IMR-90 (cell line): ENCODE measurements at places on chromosomes 12 and 14. TPM values are rescaled to one million over a fixed set of nuclear protein-coding genes. Genes with fewer than 3 reads are reported as not detected.

DNA sequence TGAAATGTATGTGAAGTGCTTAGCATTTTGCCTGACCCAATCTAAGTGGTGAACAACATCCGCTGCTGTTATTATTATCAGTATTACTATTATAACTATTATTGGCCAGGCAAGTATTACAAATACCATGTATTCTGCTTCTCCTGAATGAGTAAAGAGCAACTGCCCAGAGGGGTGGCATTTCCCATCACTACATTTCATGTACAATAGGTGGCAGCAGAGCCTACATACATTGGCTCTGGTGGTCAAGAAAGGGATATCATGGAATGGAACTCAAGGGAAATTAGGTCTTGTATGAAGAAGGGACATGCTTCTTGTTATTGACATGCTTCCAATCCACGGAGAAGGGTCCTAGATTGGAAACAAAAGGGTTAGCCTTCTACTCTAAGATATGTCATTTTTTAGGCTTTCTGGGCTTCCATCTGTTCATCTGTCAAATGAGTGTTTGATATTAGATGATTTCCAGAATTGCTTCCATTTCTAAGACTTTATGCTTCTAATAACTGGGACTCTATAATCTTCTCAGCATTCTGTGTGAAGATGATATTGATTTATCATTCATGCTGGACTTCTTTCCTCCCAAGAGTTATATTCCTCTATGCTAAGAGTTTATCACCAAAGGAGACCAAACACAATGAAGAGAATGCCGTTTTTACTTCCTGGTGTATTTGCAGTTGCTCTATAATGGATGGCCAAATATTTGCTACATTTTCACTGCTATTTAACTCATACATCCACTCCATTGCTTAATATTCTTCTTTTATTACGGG, 239.1 kb downstream of the SSPN start:
- peak; percentile 68 for DNase-seq

Gene SOX5
- polyA plus RNA-seq, result 1.1 and 1.6 TPM in 2 replicates

DNA sequence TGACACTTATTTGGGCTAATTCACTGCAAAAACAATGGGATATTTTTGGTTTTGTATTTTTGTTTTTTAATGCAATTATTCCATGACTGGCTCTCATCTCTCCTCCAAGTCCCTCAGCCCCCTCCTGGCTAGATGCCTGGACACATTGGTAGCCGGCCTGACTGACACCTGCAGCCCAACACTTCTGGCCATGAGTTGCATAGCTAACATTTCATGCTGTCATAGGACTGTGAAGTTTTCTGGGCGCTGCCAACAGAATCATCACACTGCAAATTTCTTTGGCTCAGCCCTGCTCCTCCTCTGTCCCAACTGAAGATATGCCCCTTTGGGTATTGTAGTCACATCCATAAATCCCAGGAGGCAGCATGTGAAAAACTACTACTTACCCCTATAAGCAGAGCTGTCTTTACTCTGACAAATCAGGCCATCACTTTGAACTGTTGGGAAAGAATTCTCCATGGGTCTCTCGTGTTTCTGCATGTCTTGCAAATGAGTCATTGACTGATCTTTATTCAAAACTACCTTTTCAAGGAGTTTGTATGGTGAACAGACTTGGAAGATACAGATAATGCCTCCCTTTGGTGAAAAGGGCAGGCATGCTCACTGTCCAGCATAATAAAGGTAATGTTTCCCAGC, 126.7 kb upstream of the LGR5 start:
- DNase-seq, result no peak

- no peak for DNase-seq
Measured at GRCh38 chr12:89760783-89761182, 52.1 kb upstream of the ATP2B1 start.

GRCh38 chr12:39319180-39319579, 123.7 kb downstream of the KIF21A start:
- no peak for DNase-seq

GRCh38 chr12:132602572-132603239, 7.7 kb downstream of the LRCOL1 start:
- no peak for DNase-seq

GRCh38 chr14:102684298-102684663, 91.8 kb downstream of the RCOR1 start:
- no peak for DNase-seq

DNA sequence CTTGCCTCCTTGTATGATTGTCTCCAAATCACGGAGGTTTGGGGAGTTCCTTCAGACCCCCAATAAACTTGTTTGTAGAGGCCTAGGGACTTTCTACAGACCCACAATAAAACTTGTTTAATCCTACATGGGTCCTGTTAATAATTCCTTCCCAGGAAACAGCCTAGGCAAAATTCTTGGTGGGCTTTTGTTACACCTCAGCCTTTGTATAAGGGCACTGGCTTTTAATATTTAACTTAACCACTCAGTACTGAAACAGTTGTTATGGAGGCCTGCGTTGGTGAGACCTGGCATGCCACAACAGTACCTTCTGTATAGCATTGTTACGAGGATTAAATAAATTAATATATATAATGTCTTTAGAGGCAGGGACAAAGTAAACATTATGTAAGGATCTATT, 32.7 kb upstream of the FAR2 start:
- DNase-seq, result no peak
